IgD-negative memory B cell (primary cell): ENCODE measurements at places on chromosomes 5 and 9. TPM values are rescaled to one million over a fixed set of nuclear protein-coding genes. Genes with fewer than 3 reads are reported as not detected.

The CSF1R gene
- polyA plus RNA-seq, result 0.10 TPM

The MYMK gene
- polyA plus RNA-seq, result not detected

The C9orf153 gene
- polyA plus RNA-seq, result 0.14 TPM

The NIPAL4 gene
- polyA plus RNA-seq, result 2.2 TPM

The SLC12A7 gene
- 10.9 TPM for polyA plus RNA-seq

The GDA gene
- polyA plus RNA-seq, result not detected

The IL5 gene
- polyA plus RNA-seq, result not detected

The STPG3 gene
- polyA plus RNA-seq, result not detected
